Hindlimb muscle (tissue), 1 donor: ENCODE measurements at places on chromosomes 3 and 15. TPM values are rescaled to one million over a fixed set of nuclear protein-coding genes. Genes with fewer than 3 reads are reported as not detected.

GRCh38 chr3:120682095-120682681 lies at the start of gene HGD:
Gene HGD (minus strand): TSS chr3:120682239. CDS start chr3:120682111, 128 bp downstream.
- DNase-seq = no peak

DNA sequence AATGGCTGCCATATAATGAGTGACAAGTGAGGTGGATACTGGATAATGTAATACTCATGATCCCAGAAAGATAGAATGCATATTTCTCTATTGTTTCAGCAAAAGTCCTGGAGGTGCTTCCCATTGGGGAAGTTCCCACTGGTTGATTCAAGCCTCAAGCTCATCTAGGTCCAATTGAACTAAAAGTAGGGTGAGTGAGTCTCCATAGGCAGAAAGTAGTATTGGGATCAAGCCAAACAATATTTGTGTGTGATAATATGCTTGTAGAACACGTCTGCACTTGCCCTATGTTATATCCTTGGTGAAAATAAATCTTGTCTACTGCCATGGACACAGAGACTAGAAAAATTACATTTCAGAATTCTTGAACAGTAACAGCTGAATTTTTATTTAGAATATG lies 14.8 kb upstream of the ZBTB20 start:
- no peak for DNase-seq

Gene KLHDC8B
- polyA plus RNA-seq = 84.0 TPM

Gene ATP13A5
- 0.88 TPM for polyA plus RNA-seq

- no peak for DNase-seq
Measured at GRCh38 chr15:69920221-69920620, 177.5 kb downstream of the TLE3 start.

DNA sequence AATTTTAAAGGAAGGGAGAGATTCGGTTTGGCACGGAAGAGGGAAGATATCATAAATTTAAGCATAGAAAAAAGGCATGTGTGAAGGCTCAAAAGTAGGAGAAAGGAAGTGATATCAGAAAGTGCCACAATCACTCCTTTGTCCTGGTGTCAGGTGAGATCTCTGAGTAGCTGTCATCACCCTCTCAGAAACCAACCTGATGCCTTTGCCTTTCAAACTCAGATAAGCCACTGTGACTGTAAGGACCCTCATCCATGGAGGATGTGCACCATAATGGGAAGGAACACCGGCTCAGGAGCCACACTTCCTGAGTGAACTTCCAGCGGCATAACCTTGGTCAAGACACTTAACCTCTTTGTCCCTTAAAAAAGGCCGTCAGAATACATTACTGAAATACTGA lies 318.7 kb upstream of the SEMA6D start:
- no peak for DNase-seq

GRCh38 chr15:58062983-58063382 lies 2.5 kb downstream of the ALDH1A2 start:
- DNase-seq = no peak

DNA sequence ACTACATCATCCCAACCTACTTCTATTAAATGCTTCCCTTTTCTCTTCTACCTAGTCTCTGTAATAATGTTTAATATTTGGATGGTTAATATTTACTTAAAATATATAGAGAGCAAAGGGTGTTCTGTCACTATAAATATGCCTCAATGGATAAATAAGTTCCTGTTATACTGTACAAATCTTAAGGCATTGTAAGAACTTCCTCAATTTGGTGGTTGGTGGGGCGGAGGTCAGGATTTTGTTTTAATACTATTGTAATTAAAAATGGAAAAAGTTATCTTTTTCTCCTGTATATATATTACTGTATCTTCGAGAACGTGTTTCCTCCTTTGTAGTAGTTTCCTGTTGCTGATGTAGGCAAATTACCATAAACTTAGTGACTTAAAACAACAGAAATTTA lies 41.5 kb downstream of the SPRED1 start:
- no peak for DNase-seq

DNA sequence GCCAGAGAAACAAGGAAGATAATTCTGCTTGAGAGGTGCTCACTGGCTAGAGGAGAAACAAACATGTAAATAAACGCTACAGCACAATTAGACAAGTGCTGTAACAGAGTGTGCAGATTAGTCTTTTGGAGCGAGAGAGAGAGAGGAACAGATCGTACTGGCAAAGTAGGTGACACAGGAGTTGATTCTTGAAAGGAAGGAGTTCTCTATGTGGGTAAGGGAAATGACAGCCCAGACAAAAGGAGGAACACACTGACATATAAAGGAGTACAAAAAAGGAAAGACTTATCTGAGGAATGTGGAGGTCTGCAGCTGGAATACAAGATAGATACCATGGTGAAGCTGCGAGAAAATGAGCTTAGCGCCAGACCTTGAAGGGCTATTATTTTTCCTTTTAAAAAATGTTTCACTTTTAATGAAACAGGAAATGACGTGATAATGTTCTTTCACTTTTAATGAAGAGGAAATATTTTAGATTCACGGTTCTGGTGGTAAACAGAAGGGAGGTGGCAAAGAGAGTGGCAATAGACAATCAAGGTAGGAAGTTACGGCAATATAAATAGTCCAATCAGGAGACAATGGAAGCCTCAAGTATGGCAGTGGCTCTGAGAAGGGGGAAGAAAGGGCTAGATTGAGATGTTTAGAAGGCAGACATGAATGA lies 202.9 kb downstream of the VPS13C start:
- no peak for DNase-seq

DNA sequence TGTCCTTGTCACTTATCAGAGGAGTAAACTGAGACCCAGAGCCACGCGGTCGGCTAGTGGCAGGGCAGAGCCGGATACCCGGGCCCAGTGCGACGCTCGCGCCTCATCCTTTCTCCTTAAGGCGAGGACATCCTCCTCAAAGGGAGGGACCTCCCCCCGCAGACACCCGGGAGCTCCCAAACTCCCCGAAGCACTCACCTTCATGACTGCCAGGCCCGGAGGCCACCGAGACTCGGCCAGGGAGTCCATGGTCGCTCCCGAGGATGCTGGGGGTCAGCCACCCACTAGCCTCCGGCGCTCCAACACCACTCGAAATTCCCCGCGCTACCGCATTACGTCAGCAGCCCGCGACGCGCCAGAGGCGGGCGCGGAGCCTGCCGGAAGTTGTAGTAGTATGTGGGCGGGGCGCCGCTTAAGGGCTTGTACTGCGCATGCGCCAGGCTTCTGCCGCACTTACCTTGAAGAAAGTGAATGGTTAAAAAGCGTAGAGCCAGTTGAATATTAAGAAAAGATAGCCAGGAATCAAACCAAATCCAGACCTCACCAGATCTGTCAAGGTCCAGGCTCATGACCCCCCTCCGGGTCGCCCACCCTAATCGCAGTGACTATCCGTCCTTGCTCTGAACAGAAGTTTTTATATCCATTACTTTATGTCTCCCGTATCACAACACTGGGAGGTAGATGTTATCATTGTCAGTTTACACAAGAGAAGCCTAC lies at the start of gene RAD18:
Gene RAD18 (minus strand): TSS at position 336 of the 717 bp plus-strand sequence. CDS start 87 bp downstream, at position 249.
- peak; percentile 91 for DNase-seq

GRCh38 chr3:61668317-61668864 lies 107.0 kb downstream of the PTPRG start:
- no peak for DNase-seq

Gene GRIP2
- 30.7 TPM for polyA plus RNA-seq

Gene FBXO45
- 14.0 TPM for polyA plus RNA-seq
